ENCODE measurements at places on chromosomes 1 and 21. TPM values are rescaled to one million over a fixed set of nuclear protein-coding genes. Genes with fewer than 3 reads are reported as not detected.

The TMEM82 gene
- total RNA-seq: not detected

The C8B gene
- not detected for total RNA-seq

DNA sequence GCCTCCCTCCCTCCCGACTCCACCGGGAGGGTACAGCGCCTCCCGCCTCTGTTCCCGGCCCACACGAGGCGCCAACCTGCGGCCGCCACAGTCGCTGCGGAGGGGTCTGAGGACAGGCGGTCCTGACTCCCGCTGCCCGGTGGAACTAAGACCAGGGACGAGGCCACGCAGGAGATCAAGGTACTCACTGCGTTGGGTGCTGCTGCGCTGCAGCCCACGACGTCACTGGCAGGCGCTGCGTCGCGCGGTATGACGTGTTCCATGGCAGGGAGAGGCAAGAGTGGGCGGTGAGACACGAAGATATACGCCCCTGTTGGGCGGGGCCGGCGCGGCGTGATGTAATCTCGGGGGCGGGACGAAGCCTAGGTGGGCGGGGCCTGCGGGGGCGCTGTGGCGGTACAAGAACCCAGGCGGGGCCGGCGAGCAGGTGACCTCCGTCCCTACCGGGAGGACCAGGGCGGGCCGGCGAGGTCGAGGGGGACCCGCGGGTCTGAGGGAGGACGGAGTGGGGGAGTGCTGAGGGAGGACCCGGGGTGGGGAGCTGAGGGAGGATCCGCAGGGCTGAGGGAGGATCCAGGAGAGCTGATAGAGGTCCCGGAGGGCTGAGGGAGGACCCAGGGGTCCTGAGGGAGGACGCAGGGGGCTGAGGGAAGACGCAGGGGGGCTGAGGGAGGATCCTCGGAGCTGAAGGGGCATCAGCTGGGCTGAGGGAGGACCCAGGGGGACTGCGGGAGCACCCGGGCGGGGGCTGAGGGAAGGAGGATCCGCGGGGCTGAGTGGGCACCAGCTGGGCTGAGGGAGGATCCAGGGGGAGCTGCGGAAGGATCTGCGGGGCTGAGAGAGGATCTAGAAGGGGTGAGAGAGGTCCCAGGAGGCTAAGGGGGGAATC is at the start of gene MRPL55:
Gene MRPL55 (minus strand): TSS at position 227 of the 889 bp plus-strand sequence. CDS start 1,039 bp downstream, outside the sequence.
- DNase-seq: peak; percentile 98

DNA sequence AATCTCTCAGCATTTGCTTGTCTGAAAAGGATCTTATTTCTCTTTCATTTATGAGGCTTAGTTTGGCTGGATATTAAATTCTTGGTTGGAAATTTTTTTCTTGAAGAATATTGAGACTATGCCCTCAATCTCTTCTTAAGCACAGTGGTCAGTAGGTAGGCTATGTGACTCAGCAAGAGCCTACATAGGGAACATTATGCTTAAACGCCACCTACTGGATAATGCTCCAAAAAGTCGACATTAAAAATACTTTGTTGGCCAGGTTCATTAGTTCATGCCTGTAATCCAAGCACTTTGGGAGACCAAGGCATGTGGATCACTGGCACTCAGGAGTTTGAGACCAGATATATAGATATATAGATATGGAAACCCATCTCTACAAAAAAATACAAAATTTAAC is 678.0 kb upstream of the USP24 start:
- DNase-seq: no peak

- DNase-seq: no peak
These were observed 31.1 kb upstream of the UAP1 start for GRCh38 chr1:162530307-162530987.

DNA sequence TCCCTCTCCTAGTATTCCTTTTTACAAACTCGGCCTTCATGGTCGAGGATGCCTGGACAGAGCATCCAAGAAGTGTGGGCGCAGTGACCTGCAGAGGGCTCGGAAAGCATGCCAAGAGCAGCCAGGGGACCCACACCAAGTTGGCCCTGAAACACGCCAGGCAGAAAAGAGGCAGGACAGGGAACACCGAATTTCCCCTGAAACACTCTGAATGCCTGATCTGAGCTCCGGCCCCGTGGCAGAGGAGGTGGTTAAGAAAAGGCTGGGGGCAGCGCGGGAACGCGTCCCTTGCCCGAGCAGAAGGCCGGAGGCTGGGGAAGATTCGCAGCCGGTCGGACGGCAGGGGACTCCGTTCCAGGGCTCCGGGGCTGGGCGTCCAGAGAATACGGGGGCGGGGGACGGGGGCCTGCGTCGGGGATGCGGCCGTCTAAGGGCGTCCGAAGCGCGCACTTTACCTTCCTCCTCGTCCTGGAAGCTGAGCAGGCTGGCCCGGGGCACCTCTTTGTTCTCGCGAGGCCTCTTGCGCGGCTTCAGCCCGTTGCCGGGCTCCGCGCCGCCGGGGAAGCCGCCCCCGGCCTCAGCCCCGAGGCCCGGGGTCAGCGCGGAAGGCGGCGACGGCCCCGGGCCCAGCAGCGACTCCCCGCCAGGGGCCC is 558 bp downstream of the PAXBP1 start:
- DNase-seq: peak; percentile 78

Data from activated CD8-positive, alpha-beta memory T cell treated with anti-CD3 and anti-CD28 coated beads, Interleukin-2, amount 10 ng/mL, durations not matched to agents 7 days and 5 days (primary cell).